ENCODE measurements at places on chromosomes 6 and 20.

DNA sequence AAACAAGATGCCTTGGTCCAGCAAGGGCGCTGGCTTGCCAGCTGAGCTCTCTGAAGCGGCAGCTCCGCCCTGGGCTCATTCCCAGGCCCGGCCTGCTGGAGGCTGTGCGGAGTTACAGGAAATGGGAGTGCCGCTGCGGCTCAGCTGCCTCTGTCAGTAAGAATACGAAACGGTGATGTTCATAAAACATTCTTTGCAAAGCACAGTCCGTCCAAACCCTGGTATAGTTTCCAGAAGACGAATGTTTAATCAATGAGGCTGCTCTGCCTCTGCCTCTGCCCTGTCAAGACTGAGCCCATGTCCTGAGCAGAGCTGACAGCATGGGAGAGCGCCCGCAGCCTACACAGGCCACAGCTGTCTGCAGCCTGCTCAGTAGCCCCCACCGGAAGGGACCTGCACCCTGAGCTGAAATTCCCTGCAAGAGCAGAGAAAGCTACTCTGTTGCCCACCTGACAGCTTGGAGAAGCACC, 153.3 kb upstream of the SNX9 start:
- no peak for DNase-seq

DNA sequence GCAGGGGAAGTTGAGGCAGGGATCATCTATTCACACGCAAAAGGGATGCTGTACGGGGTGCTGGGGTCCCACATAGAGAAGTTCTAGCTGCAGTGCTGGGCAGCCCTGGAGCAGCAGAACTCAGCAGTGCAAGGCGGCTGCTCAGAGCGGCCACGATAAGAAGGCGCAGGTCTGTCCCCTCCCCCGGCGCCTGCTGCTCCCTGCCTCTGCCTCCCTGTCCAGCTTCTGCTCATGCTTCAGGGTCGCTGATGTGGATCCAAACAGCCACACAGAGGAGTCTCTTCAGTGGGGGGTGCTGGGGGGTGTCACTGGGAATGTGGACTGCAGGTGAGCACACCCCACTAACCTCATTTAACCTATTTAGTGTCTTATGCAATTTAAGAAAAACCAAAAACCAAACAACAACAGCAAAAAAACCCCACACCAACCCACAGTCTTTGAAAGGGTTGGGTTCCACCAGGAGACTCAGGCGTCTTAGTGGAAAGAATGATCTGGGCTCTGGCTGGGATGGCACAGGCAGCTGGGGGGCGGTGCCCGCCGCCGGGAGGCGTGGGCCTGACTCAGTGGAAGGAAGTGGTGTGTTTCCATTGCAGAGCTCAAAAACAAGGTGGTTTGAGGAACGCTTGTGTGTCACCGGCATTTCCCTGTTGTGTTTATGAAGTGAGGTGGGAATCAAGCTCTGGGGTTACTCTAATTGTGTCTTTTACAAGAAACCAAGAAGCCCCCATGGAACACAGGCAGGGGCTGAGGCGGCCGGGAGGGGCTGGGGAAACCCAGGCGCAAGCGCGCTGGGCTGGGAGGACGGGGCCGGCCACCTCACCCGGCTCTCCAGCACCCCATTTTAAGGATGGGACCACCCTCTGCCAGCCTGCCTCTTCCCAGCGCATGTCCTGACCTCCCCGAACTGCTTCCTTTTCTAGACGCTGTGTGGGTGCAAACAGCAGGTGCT, 55.1 kb downstream of the IRF4 start:
- DNase-seq: no peak

GRCh38 chr6:4608361-4609115, 167.7 kb upstream of the CDYL start:
- no peak for DNase-seq

DNA sequence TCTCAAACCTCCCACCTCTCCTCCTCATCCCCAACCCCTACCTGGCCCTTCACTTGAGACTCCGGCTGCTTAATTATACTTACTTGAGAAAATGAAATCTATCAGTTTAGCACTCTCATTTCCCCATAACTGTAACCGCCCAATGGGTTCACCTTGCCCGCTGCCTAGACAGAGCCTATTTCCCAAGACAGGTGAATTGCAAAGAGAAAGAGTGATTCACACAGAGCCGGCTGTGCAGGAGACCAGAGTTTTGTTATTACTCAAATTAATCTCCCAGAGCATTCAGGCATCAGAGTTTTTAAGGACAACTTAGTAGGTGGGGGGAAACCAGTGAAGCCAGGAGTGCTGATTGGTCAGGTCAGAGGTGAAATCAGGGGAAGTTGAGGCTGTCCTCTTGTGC, 301.4 kb upstream of the CDYL start:
- no peak for DNase-seq

GRCh38 chr20:32761831-32762753, at the start of gene DNMT3B:
Gene DNMT3B (plus strand): TSS chr20:32762385. CDS start chr20:32780324, 17,939 bp downstream.
- DNase-seq: peak; percentile 91

- DNase-seq: no peak
These were observed 298.4 kb downstream of the TRDN start for GRCh38 chr6:123338394-123338793.

GRCh38 chr20:14928083-14928482, 590.7 kb upstream of the FLRT3 start:
- no peak for DNase-seq

GRCh38 chr6:15352220-15352619, 106.4 kb downstream of the JARID2 start:
- DNase-seq: no peak

- no peak for DNase-seq
These were observed 183.3 kb downstream of the FOXC1 start for GRCh38 chr6:1792989-1793388.

DNA sequence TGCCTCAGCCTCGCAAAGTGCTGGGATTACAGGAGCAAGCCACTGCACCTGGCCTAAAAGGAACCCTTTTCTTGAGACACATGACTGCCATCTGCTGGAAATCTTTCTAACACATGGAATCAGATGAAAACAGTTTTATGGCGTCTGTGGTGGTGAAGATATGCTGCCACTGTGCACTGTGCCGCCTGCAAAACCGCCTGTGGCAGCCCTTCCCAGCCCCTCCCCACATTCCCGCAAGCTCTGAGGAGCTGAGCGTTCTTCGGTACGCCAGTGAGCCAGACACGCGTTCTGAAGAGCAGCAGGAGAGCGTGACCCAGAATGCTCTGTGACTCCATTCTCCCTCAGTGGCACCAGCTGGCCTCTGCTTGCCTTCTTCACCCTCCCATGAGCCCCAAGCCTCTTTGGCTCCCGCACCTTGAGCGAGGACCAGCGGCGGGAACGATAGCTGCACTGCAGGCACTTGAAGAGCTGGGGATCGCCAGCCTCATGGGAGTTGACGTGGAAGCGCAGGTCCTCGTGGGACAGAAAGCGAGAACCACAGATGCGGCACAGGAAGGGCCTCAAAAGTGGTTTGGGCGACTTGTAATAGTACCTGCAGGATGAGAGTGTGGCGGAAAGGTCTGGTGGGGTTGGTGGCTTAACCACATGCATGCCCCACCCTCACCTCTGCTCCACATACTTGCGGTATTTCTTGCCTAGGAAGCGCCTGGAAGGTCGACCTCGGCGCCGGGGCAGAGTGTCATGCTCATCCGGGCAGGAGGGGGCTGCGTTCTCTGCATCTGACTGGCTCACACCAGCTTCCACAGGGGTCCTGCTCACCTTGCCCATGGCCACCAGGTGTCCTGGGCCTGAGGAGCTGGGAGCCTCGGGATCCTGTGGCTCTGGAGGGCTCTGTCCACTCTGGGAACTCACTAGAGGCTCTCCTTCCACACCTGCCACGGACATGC, 8.7 kb downstream of the ZNF335 start:
- no peak for DNase-seq

- no peak for DNase-seq
These were observed 48.6 kb downstream of the FKBP5 start for GRCh38 chr6:35640017-35640664.

GRCh38 chr6:131356161-131356560, 216.9 kb upstream of the ARG1 start:
- no peak for DNase-seq

DNA sequence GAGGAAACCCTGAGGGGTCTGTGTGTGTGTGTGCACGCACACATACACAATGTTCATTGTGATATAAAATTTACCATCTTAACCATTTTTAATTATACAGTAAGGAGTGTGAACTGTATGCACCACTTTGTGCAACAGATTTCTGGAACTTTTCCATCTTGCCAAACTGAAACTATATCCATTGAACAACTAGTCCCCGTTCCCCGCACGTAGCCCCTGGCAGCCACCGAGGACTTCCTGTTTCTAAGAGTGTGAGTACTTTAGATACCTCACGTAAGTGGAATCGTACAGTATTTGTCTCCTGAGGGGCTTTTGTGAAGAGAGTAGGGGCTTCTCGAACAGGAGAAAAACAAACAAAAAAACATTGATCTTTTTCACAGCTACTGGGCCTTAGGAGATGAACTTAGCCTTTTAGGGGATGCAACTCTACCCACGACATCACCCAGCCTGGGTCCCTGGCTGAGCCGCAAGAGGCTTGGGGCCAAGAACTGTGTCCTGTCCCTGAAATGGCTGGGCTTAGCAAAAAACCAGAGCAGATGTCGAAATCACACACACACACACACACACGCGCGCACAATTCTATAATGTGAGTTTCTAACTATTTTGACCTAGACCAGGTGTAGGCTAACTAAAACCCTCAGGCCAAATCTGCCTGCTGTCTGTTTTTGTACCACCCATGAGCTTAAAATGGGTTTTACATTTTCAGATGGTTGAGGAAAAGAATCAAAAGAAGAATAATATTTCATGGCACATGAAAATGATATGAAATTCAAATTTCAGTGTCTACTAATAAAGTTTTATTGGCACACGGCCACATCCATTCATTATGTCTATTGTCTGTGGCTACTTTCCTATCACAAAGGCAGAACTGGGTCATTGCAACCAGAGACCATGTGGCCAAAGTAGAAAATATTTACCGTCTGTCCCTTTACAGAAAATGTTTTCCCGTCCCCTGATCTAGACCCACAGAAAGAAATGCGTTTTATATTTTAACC, 144.2 kb downstream of the EYA2 start:
- DNase-seq: no peak

- no peak for DNase-seq
These were observed 42.3 kb downstream of the MYLK4 start for GRCh38 chr6:2708456-2708855.

DNA sequence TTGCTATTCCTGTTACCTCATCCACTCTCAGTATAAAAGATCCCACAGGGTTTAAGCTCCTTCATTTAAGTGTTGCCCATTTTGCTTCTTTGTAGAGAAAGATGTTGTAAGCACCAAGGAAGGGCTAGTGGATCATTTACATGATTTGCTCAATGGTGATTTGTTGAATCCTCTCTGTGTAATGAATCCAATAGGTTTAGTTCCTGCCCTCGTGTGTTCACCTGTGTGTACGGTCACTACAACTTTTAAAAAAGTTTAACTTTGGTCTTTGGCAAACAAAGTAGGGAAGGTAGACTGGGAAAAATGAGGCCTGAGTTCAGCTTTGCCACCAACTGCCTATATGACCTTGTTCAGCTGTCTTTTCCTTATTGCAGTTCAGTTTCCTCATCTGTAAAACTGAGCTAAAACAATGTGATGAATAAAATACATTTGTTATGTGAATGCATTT, 51.5 kb downstream of the DHX35 start:
- DNase-seq: no peak

GRCh38 chr6:134585517-134585873, 267.6 kb upstream of the SGK1 start:
- DNase-seq: no peak

GRCh38 chr6:46032110-46032998, 16.7 kb upstream of the CLIC5 start:
- DNase-seq: no peak

GRCh38 chr20:48898896-48899530, 22.5 kb upstream of the ARFGEF2 start:
- DNase-seq: no peak

- peak; percentile 61 for DNase-seq
These were observed 112.6 kb downstream of the TMEM170B start for GRCh38 chr6:11650025-11650696.

DNA sequence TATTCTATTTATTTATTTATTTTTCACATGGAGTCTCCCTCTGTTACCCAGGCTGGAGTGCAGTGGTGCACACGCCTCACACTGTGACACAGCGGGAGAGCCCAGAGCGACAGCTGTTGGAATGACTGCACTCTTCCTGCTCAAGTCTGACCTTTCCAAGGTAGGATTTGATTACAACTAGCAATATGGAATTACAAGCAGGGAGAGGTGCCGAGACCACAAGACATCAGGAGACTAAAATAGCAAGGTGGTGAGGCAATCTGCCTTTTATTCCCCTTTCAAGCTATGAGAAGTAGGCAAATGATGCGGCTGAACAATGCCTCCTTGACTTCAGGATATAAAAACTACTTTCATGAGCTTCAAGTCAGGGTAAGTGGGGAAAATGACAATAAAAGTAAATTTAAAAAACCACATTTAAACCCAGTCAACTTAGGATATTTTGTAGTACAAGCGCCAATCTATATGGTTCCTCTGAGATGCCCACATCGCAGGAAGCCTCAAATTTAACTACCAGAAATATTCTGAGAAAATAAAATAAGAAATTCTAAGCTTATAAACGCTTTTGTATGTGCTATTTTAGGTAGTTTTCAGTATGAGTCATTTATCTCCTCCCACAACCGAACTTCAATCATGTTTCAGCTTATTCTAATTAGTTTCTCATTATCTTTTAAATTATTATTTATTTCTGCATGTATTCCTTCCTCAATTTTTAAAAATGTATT, 146.9 kb upstream of the SGK1 start:
- DNase-seq: no peak

GRCh38 chr20:12699374-12700228, 309.2 kb upstream of the SPTLC3 start:
- DNase-seq: no peak

DNA sequence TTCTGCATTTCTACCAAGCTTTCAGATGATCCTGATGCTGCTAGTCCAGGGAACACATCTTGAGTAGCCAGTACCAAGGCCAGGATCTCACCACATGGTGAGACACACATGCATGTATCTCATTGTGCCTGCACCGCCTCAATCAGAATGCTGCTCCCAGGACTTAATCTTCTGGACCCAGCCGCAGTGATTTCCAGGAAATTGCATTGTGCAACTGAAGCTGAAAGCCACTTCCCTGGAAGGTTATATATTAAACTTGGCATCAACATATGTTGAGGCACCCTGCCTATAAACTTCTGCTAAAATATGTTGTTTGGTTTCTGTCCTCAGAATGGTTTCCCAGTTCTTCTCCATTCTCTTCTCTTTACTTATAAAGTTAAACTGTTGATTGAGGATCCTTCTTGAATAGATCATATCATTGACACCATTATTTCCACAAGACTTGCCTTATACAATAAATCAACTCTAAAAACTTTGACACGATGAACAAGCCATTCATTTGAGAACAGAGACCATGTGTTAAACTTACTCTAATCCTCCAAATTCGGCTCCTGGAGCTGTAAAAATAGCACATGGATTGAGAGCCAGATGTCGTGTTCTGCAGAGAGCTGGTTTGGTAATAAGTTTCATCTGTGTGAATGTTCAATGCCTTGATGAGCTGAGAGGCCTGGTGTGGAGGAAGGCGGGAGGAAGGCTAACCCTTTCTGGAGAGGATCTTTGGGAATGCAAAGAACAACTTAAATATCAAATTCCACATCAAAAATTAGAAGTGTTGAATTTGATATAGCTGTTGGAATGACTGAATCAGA, 65.0 kb upstream of the PCSK2 start:
- DNase-seq: no peak

Measured in neuronal stem cell (in vitro differentiated cells).